ENCODE measurements at places on chromosomes 6 and 20. TPM values are rescaled to one million over a fixed set of nuclear protein-coding genes. Genes with fewer than 3 reads are reported as not detected.

DNA sequence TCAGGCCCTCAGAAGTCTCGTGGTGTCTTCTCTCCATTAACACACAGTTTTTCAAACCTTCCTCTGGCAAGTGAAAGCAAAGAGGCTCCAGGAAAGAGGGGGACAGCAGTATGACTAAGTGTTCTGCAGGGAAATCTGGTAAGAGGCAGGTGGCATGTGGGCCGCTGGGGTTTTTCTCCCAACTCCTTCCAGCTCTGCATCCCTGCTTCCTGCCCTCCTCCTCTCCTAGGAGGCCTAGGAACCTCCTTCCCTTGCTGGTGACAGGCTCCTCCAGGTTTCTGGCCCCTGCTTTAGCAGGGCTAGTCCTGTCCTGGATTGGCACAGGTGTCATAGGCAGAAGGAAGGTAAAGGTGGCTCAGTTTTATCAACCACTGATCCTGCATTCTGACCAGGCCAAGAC lies 7.6 kb upstream of the ITCH start:
- no peak for DNase-seq

DNA sequence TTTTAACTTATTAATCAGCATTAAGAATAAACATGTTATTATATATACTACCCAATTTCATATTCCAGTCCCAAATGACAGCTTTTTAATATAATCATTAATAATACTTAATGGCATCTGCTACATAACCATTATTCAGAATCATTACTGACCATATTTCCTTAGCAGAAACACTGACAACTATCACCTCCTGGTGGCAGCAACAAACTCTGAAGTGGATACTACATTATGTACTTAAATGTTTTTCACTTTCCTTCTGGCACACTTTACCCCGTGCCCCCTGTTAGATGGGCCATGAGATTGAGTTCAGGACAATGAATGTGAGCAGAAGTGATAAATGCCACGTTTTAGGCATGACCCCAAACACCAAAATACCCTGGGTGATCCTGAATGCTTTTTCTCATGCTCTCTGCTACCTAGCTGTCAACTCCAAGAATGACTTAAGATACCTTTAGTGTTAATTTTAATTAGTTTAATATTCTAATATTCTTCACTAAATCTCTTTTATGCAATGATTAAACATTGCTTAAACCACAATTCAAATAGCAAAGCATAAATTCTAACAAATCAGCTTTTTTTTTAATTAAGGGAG lies 77.1 kb downstream of the LMBRD1 start:
- DNase-seq, result no peak

DNA sequence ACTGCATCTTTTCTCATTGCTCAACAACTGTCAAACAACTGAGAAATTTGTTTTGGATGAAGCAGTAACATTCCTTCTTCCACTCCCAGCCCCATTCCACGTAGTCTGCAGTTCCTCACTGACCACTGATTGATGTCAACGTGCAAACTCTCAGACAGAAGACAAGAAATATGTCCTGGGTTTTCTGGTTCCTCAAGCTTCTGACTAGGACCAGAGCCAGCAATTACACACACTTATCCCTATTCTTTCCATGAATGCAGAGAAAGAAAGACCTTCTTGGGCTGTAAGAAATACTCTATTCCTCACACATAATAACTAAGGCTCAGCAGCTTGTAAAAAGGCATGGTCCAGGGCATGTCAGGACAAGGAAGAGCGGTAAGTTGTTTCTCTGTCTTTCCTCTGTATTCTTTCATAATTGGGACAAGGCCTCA lies 790.1 kb upstream of the SLC35B3 start:
- no peak for DNase-seq

GRCh38 chr6:52381249-52381648 lies 19.3 kb downstream of the PAQR8 start:
- DNase-seq, result no peak

Gene SLC17A2
- not detected for total RNA-seq

Gene BFSP1
- 0.57 TPM for total RNA-seq

- no peak for DNase-seq
Observed at GRCh38 chr20:23129891-23130621, 43.9 kb upstream of the CD93 start.

Gene CTCFL
- total RNA-seq, result not detected

DNA sequence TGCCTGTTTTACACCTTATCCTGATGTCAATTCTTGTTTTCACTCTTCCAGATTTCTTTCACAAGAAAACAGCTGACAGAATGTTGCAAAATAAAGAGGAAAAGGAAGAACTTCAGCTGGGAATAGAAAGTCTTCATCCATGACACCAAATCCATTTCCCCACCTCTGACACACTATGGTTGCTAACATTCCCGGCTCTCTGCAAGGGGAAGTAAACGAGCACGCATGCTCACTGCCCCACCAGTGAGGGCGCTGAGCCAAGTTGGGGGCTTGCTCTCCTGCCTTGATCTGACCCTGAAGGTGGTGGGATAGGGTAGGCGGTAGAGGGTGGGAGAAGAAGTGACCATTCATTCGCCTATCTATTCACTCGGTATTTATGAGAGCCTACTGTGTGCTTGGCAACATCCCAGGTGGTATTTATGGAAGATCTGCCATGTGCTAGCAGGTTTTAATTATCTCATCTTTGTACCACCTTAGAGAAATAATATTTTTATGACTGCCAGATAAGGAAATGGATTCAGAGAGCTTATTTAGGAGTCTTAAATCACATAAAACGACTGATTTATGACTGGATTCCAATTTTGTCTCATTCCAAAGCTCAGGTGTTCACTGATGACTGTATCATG lies 206.2 kb downstream of the FOXC1 start:
- no peak for DNase-seq

GRCh38 chr6:151164383-151164782 lies 75.4 kb upstream of the AKAP12 start:
- no peak for DNase-seq

Gene RAB23
- 12.0 TPM for total RNA-seq

- no peak for DNase-seq
Observed at GRCh38 chr6:158565482-158566040, 5.7 kb downstream of the TMEM181 start.

DNA sequence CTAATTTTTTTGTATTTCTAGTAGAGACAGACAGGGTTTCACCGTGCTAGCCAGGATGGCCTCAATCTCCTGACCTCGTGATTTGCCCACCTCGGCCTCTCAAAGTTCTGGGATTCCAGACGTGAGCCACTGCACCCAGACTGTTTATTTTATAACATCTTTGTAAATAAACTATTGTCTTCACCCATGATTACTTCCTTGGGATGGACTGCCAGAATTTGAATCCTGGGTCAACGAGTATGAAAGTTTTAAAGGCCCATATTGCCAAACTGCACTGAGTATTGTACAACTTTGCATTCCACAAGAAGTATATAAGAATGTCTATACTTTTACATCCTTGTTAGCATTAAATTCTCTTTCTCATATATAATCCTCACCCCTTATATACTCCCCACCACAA lies 38.6 kb downstream of the ZHX3 start:
- no peak for DNase-seq

GRCh38 chr20:35360033-35360432 lies 51.7 kb downstream of the UQCC1 start:
- no peak for DNase-seq

DNA sequence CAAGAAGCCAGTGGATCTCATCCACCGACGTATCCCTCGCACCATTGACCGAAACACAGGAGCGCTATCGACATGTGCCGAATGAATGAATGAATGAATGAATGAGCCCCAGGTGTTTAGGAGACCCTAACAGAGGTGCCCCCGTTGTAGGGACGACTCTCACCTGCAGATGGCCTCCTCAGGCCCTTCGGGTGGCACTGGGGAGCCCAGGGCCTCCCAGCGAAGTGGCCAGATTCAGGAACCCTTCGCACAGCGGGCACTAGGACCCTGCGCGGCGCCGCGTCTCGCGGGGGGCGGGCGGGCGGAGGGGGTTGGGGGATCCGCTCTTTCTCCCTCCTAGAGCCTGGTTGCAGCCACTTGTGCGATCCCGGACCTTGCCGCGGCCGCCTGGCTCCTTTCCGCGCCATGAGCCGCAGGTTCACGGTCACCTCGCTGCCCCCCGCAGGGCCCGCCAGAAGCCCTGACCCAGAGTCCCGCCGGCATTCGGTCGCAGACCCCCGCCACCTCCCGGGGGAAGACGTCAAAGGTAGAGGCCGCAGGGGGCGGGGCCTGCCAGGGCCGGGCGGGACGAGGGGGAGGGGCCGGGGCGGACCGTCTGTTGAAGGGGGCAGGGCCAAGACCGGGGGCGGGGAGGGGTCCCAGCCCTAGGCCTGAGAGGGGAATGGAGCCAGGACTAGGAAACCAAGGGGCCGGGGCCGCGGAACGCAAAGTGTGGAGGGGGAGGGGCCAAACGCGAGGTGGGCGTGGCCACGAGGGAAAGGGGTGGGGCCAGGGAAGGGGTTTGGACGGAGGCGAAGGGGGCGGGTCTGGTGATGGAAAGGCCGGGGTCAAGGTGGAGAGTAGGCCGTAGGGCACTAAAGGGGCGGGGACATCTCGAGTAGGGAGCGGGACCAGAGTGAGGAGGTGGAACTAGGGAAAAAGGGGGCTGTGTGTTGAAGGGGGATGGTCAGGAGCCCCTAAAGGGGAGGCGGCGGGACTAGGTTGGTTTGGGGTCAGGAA lies 7.4 kb upstream of the SLC12A5 start:
- DNase-seq, result no peak

DNA sequence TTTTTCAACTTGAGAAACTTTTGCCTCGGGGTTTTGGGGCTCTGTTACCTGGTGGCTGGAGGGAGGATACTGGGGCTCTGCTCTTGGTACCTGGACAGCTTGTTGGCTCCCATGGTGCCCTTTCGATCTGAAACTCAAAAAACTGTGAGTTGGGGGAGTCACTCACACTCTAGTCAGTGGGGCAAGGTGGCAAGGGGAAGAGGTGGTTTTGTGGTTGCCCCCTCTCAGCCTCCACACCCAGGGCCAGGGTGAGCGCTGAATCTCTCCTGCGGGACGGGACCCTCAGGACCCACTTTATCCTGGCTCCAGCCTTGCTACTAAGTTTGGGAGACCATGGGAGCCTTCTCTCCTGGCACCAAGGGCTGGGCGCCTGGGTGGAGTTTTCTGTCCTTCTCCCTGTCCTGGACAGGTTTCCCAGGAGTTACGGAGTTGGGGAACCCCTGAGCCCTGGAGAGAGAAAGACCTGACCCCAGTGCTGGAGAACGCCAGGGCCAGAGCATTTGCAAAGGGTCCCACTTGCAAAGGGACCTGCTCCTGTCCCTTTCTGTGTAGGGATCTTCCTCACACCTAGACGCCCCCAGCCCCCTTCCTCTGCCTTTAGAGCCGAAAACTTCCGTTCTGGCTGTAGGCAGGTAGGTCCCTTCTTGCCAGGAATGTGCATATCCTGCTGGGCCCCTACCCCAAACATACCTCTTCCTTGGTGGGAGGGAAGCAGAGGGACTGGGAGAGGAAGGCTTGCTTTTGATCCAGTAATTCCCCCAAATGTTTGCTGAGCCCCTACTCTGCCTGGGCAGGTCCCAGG lies 2.9 kb downstream of the FOXP4 start:
- DNase-seq, result no peak

Gene DEFB114
- not detected for total RNA-seq

DNA sequence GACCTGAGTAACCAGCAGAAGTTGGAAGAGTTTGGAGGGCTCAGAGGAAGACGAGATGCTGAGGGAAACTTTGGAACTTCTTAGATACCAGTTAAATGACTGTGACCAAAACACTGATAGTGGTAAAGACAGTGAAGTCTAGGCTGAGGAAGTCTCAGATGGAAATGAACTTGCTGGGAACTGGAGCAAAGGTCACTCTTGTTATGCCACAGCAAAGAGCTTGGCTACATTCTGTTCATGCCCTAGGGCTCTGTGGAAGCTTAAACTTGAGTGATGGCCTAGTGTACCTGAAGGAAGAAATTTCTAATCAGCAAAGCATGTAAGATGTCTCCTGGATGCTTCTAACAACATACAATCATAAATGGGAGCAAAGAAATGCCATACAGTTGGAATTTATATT lies 24.7 kb downstream of the WDR27 start:
- no peak for DNase-seq

Gene MUCL3
- total RNA-seq, result not detected

Gene C20orf202
- 0.14 TPM for total RNA-seq

DNA sequence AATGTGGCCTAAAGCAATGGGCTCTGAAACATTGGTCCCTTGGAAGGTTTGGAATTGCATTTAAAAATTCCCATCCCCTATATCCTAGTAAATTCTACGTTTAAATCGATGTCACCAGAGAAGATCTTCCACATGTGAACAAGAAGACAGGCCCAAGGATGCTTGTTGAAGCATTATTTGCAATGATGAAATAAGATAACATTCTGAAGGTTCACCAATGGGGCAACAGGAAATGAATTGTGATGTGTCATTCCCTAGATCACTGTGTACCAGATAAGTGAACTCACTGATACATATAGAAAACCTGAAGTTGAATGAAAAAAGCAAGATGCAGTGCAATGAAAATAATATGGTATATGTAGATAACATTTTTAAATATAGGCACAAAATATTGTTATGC lies 464.3 kb upstream of the BTBD3 start:
- DNase-seq, result no peak

GRCh38 chr6:138331444-138331843 lies 46.3 kb upstream of the SMIM28 start:
- no peak for DNase-seq

Gene DHX35
- 11.0 TPM for total RNA-seq

Gene SYNGAP1
- 5.2 TPM for total RNA-seq

GRCh38 chr6:73308712-73309534 lies 45.2 kb downstream of the DPPA5 start:
- DNase-seq, result no peak

DNA sequence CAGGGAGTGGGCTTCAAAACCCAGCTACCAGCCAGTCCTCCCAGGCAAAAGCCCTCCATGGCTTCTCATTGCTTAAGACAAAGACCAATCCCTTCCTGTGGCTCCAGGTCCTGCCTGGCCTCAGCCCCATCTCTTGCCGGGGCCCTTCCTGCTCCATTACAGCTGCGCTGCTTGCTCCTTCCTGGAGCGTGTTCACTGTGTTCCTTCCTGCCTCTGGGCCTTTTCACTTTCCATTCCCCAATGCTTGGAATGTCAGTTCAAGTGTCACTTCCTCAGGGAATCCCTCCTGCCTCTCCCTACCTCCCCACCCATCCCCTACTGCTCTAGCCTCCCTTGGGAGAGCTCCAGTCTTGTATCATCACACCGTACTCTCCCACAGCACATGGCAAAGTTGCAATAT lies 11.1 kb upstream of the ITPR3 start:
- DNase-seq, result no peak

DNA sequence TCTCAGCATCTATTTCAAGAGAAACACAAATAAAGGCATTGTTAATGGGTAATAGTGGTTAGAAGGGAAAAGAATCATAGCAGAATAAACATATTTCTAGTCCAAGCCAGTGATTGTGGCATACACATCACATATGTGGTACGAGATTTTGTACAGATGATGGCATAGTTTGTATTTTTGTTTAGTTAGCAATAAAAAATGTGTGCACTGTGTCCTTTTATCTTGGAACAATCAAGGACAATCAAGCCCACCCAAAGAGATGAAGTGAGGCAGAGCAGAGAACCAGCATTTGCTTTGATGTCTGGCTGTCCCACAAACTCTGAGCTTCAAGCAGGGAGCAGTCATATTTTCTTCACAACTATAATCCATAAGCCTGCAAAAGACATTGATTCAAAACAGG lies 256.5 kb upstream of the CHD6 start:
- DNase-seq, result no peak

- DNase-seq, result no peak
Observed at GRCh38 chr6:150058986-150059385, 9.9 kb downstream of the ULBP3 start.

Gene C2
- total RNA-seq, result 8.9 TPM
